Naive B cell (primary cell): ENCODE measurements at places on chromosomes 2 and 18. TPM values are rescaled to one million over a fixed set of nuclear protein-coding genes. Genes with fewer than 3 reads are reported as not detected.

The EHD3 gene
- 8.9 TPM for polyA plus RNA-seq

The KCNE4 gene
- polyA plus RNA-seq = not detected

The SLC5A6 gene
- polyA plus RNA-seq = 22.2 TPM

The HOXD12 gene
- not detected for polyA plus RNA-seq

The VIT gene
- polyA plus RNA-seq = not detected

The TEX44 gene
- polyA plus RNA-seq = not detected

The ITPRIPL1 gene
- polyA plus RNA-seq = 1.4 TPM

The TBR1 gene
- not detected for polyA plus RNA-seq

The HOXD8 gene
- polyA plus RNA-seq = not detected

The QPCT gene
- polyA plus RNA-seq = 0.92 TPM

The SLC11A1 gene
- polyA plus RNA-seq = 2.4 TPM

The EVX2 gene
- polyA plus RNA-seq = not detected

The SP9 gene
- not detected for polyA plus RNA-seq

The MSTN gene
- not detected for polyA plus RNA-seq

The CCDC68 gene
- not detected for polyA plus RNA-seq

The BARD1 gene
- polyA plus RNA-seq = 18.7 TPM

The SCN1A gene
- not detected for polyA plus RNA-seq

The STAT4 gene
- polyA plus RNA-seq = 0.92 TPM

The SPP2 gene
- polyA plus RNA-seq = not detected

The CHN1 gene
- 0.31 TPM for polyA plus RNA-seq

The LRP2 gene
- not detected for polyA plus RNA-seq

The UGT1A9 gene
- polyA plus RNA-seq = not detected

The NAT8 gene
- polyA plus RNA-seq = not detected

The TTR gene
- polyA plus RNA-seq = not detected

The SCYGR4 gene
- polyA plus RNA-seq = not detected

The GNLY gene
- 11.7 TPM for polyA plus RNA-seq

The NT5DC4 gene
- not detected for polyA plus RNA-seq

The ZAP70 gene
- 1.6 TPM for polyA plus RNA-seq

The REG1B gene
- polyA plus RNA-seq = not detected

The SMAD2 gene
- 50.1 TPM for polyA plus RNA-seq

The IL18R1 gene
- polyA plus RNA-seq = 0.22 TPM

The PSMD14 gene
- polyA plus RNA-seq = 51.2 TPM

The KCNG2 gene
- not detected for polyA plus RNA-seq

The LCT gene
- not detected for polyA plus RNA-seq

The EVA1A gene
- polyA plus RNA-seq = 0.27 TPM

The SLC8A1 gene
- polyA plus RNA-seq = not detected

The PARD3B gene
- polyA plus RNA-seq = not detected

The ACTR3 gene
- polyA plus RNA-seq = 496 TPM

The DGKD gene
- polyA plus RNA-seq = 71.2 TPM

The REEP1 gene
- polyA plus RNA-seq = not detected

The NCOA1 gene
- polyA plus RNA-seq = 12.9 TPM

The UGT1A5 gene
- not detected for polyA plus RNA-seq

The RIT2 gene
- not detected for polyA plus RNA-seq

The PAIP2B gene
- 3.5 TPM for polyA plus RNA-seq

The EGR4 gene
- 0.49 TPM for polyA plus RNA-seq
